ENCODE measurements at places on chromosomes 16 and 17.
A peak's percentile ranks its signal among the peaks of the same experiment; 100 is the strongest.

DNA sequence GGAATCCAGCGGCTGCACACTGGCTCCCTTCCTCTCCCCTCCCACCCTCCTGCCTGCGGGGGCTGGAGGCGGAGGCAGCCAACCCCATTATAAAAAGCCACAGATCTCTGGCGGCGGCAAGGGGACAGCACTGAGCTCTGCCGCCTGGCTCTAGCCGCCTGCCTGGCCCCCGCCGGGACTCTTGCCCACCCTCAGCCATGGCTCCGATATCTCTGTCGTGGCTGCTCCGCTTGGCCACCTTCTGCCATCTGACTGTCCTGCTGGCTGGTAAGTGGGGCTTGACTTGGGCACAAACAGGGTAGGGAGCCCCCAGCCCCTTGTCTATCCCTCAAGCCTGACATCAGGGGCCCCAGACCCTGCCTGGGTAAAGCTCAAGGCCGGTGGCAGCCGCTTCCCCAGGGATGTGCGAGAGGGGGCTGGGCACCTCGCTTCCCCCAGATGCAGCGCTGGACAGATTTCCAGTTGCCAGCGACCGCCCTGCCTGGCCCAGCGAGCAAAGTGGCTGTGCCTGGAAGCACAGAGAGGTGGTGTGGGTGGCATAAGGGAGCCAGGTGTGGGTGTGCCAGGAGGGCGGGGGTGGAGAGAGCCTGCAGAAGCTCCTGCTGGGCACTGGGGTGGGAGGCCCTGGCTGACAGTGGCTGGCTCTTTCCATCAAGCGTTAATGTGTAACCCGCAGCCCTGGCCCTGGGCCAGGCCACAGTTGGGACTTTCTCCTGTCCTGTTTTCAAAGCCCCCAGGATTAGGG, at the start of gene CX3CL1:
Gene CX3CL1, plus strand, starts transcription at position 119 of the 745 bp plus-strand sequence. Its CDS starts 79 bp downstream, at position 198.
- peak; percentile 54 for DNase-seq

GRCh38 chr17:49343273-49343672, 18.8 kb downstream of the ZNF652 start:
- no peak for DNase-seq

- DNase-seq, result no peak
Observed at GRCh38 chr17:36545077-36545464, 352 bp downstream of the GGNBP2 start.

- no peak for DNase-seq
Observed at GRCh38 chr16:64997121-64997520, 124.7 kb downstream of the CDH11 start.

GRCh38 chr17:32227910-32228309, 37.7 kb upstream of the RHBDL3 start:
- no peak for DNase-seq

DNA sequence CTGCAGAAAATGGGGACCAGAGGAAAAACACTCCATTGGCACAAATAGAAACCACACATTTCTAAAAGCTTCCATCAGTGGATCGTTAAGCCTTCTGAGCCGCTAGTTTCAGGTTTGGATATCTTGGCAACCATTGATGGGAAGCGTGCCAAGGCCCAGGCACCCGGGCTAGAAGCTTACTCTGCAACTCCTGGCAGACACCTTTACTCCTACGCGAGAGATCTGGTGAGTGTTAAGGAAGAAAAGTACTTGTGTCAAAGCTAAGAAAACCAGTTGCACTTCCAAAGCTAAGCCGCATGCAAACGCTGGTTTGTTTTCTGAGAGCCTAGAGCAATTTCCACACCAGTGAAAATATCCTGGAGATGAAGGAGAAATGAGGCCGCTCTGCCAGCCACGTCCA, 472.4 kb downstream of the PMP22 start:
- no peak for DNase-seq

Data from kidney epithelial cell (primary cell).